ENCODE measurements at places on chromosomes 16 and 17.

GRCh38 chr17:28572259-28573039 is 1.1 kb upstream of the PIGS start:
- DNase-seq: no peak

DNA sequence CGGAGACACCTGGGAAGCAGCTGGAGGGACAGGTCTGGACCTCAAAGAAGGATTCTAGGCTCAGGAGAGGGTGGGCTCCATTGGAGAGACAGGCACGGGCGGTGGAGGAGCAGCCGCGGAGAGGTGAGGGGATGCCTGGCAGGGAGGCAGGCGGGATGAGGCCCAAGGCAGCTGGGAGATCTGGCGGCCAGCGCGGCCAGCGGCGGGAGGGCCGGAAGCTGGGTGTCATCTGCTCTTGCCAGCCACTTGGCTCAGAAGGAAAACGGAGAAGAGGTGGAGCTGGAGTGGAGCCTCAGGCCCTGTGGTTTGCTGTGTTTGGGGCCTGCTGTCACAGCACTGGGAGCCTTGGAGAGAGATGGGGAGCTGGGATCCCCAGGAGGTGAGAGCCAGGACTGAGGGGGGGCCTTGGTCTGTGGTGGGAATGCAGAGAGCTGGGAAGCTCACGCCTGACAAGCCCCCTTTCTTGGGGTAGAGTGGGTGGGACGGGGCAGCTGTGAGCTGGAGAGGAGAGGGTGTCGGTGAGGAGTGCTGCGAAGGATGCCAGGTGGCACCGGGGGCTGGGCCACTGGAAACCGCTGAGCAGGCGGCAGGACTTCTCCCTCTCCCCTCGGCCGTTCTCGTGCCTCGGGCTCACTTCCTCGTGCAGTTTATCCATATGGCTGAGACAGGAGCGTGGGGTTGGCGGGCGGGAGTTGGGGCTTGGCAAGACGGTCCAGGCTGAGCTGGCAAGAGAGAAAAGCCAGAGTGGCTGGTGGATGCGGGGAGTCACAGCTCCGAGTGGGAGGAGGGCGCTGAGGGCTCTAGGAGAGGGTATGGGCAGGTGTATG is 8.0 kb downstream of the TBC1D24 start:
- peak; percentile 56 for DNase-seq

GRCh38 chr17:43701318-43701743 is 39.6 kb upstream of the MEOX1 start:
- DNase-seq: peak; percentile 40

DNA sequence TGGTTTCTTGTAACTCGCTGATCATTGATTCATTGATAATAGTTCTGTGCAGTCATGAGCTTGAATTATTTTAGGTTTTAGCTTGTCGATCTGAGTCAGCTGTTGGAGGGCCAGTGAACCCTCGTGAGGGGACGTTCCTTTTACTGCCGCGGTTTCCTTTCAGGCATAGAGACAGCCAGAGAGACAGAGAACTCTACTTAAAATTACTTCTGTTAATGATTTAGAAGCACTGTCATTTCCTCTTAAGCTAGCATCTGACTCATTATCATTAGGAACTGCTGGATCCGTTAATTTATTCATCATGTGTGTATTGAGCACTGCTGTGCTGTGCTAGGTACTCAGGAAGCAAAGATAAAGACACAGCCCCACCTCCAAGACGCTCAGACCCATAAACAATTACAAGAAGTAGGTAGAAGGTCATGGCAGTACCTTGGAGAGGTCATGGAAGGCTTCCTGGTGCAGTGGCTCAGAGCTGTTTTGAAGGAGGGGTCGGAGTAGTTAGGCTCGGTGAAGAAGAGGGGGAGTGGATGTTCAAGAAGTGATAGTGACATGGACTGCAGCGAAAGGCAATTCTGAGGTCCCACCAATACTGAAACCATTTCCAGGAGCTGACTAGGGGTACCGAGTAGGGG is 3.3 kb downstream of the PGS1 start:
- DNase-seq: no peak

GRCh38 chr17:48427598-48427997 is 2.4 kb downstream of the SKAP1 start:
- no peak for DNase-seq

DNA sequence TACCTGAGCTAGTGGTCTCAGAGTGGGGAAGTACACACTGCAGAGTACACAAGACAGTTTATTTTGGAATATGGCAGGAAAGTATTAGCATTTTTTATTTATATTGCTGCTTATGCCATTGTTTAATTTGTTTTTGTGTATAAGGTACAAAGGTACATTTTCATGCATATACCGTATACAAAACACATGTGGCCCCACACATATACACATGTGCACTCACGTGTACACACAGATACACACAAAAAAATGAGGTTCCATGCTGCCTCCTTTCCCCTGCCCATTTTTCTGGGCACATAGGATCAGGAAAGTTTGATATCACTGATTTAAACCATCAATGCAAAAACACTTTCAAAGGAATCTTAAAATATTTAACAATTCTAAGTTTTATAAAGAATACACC is 12.9 kb downstream of the IGSF6 start:
- no peak for DNase-seq

- DNase-seq: peak; percentile 91
Observed at GRCh38 chr17:80544655-80545498, at the start of gene RPTOR. RPTOR (plus strand) TSS chr17:80544838; CDS start chr17:80545630, 792 bp downstream.

- DNase-seq: no peak
Observed at GRCh38 chr17:34633351-34633750, 54.0 kb downstream of the TMEM132E start.

GRCh38 chr16:84631886-84632285 is 14.0 kb upstream of the COTL1 start:
- DNase-seq: no peak

GRCh38 chr16:69106491-69107315 is 1.2 kb downstream of the HAS3 start:
- no peak for DNase-seq

- DNase-seq: no peak
Observed at GRCh38 chr16:49562228-49562627, 188.6 kb downstream of the C16orf78 start.

GRCh38 chr16:65178151-65178550 is 56.3 kb upstream of the CDH11 start:
- DNase-seq: peak; percentile 72

DNA sequence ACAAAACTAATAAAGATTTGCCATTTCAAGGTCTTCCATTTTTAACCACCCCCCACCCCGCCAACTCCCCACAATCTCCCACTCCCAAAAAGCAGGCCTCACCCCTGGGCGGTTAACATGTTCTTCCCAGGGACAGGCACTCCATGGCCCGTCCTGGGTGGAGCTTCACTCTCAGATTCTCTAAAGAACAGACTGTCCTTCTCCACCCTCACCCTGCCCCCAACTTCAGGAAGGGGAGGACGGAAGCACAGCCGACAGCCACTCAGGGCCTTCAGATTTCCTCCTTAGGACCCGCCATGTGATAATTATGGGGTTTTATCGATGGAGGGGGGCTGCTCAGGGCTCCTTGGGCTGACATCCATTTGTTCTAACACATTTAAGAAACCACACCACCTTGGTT is 61.9 kb downstream of the ZFHX3 start:
- no peak for DNase-seq

- DNase-seq: peak; percentile 55
Observed at GRCh38 chr17:56319531-56319930, 166.3 kb downstream of the ANKFN1 start.

DNA sequence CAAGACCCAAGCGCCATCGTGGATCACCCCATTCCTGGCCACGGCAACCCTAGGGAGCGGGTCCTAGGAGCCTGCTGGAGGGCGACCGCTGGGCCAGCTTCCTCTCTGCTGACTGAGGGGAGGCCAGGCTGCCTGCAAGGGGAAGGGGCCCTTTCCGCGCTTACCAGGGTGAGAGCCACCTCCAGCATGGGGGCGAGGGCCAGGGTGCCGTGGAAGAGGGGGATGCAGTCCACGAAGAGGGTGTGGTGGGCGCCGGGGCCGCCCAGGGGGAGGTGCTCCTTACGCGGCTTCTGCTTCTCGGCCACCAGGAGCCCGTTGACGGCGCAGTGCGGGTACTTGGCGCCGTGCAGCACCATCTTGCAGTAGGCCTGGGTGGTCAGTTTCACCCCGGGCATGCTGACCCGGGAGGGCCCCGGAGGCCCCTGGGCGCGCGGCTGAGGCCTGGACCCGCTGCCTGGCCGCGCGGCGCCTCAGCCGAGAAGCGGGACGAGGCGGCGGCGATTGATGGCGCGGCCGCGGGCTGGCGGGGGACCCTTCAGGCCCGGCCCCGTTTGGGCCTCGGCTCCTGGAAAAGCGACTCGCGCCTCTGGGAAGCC is 345 bp downstream of the EMC8 start:
- DNase-seq: peak; percentile 22

- DNase-seq: peak; percentile 85
Observed at GRCh38 chr17:40068917-40069750, 6.4 kb downstream of the THRA start.

- no peak for DNase-seq
Observed at GRCh38 chr17:75456039-75456416, 407 bp upstream of the TMEM94 start.

- peak; percentile 37 for DNase-seq
Observed at GRCh38 chr17:76909971-76910760, 42.0 kb downstream of the MGAT5B start.
